ENCODE measurements at places on chromosomes 7 and 10.

DNA sequence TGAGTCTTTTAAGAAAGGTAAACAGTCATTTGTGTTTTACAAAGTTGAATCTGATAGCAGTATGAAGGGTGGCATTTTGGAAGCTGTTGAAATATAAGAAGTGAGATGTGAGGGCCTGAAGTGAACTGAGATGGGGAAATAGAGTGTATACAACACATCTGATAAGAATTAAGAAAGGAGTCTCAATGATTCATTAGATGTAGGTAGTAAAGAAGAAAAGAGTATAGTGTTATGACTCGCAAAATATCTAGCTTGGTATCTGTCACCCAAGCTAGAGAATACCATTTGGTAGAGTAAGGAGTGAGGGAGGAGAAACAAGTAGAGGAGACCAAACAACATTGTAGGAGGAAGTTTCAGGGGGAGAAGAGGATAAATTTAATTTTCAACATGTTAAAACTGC, 5.3 kb downstream of the PTPN12 start:
- no peak for DNase-seq

- no peak for DNase-seq
These were observed 8.0 kb downstream of the PDGFA start for GRCh38 chr7:511476-512145.

- no peak for DNase-seq
These were observed 100.8 kb downstream of the PRTFDC1 start for GRCh38 chr10:24851629-24852028.

DNA sequence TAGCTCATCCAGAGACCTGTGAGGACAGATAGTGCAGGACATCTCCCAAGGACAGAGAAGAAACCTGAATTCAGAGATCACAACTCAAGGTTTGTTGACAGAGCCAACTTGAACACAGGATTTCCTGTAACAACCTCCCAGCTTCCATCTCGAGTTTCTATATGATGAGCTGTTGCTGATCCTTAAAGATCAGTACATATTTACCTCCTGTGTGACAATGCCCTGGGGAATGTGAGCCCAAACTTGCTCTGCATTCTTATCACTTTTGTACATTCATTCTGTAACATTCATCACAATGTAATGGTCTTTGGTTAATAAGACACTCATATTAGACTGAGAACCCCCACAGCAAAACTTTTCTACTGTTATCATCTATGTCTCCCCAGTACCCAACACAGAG, 468.6 kb downstream of the XPNPEP1 start:
- DNase-seq, result no peak

DNA sequence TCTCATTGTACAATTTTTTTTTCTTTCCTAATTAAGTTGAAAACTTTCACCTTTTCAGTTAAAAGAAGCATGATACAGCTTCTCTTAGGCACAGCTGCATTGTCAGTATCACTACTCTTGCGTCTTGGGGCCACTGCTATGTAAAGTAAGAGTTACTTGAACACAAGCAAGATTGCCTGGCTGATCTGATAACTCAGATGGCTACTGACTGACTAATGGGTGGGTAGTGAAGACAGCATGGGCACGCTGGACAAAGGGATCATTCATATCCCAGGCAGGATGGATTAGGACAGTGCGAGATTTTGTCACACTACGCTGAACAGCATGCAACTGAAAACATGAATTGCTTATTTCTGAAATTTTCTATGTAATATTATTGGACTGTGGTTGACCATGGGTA, 11.6 kb upstream of the ADAMTS14 start:
- no peak for DNase-seq

GRCh38 chr7:122515404-122515803, 183.5 kb downstream of the RNF133 start:
- no peak for DNase-seq

GRCh38 chr10:12628964-12629766, 279.8 kb downstream of the CAMK1D start:
- no peak for DNase-seq

GRCh38 chr10:28569506-28570159, 36.7 kb downstream of the WAC start:
- DNase-seq, result no peak

- DNase-seq, result no peak
These were observed 34.6 kb upstream of the HSPA12A start for GRCh38 chr10:116777006-116777405.

DNA sequence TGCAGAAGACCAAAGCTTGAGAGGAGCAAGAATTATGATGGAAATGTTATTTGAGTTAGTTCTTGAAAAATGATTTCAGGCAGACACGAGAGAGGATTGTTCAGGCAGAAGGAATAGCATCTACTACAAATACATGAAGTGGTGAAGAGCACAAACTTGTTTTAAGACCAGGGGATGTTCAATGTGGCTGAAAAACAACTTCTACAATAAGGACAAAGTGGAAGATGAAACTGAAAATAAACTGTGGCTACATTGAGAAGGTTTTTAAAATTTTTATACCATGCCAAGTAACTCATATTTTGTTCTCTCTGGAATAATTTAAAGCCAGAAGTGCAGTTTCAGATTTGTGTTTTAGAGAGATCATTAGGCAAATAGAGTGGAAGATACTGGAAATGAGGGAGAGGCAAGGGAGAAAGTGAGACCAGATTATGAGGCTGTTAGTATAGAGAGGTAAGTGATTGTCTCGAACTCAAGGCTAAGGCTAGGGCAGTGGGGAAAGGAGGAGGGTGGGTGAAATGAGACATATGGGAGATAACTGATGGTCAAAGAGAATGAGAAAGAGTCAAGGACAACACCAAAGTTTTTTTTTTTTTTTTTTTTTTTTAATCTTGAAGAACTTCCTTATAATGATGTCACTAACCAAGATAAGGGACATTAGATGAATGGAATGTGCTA, 115.4 kb downstream of the MDFIC start:
- DNase-seq, result no peak

DNA sequence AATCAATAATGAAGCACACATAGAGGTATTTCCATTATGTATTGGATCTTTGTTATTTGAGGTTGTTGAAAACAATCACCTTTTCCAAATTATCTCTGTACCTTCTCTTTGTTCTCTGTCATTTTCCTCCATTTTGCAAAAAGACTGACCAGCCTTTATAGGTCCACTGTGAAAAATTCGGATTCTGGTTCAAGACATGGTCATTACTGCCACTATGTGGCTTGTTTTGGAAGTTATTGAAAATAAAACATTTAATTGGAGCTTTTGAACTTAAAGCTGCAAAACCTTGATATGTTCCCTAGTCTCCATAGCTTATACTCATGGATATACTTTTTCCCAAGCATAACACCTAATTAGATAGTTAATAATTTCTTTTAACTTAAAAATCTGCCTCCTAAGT, 1094.4 kb downstream of the NRG3 start:
- DNase-seq, result no peak

- no peak for DNase-seq
These were observed 89.9 kb downstream of the CRTAC1 start for GRCh38 chr10:97940534-97940933.

- no peak for DNase-seq
These were observed 77.9 kb downstream of the GPR85 start for GRCh38 chr7:113008755-113009154.

DNA sequence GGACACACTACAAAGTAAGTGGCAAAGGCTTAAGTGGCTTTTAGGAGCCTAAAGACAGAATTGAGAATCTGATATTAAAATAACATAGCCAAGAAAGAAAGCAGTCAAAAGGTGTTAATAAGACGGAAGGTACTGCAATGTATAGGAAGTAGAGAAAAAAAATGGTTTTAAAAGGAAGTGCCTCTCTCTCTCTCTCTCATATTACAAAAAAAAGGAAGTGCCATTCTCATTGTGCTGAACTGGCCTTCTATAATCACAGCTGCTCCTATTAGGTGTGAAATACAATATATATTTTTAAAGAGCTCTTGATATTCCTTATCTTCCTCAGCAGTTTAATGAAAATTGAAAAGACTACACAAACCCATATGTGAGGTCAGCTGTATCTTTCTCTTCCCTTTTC, 199.4 kb upstream of the NPVF start:
- no peak for DNase-seq
